ENCODE measurements at places on chromosomes 11 and 22.

DNA sequence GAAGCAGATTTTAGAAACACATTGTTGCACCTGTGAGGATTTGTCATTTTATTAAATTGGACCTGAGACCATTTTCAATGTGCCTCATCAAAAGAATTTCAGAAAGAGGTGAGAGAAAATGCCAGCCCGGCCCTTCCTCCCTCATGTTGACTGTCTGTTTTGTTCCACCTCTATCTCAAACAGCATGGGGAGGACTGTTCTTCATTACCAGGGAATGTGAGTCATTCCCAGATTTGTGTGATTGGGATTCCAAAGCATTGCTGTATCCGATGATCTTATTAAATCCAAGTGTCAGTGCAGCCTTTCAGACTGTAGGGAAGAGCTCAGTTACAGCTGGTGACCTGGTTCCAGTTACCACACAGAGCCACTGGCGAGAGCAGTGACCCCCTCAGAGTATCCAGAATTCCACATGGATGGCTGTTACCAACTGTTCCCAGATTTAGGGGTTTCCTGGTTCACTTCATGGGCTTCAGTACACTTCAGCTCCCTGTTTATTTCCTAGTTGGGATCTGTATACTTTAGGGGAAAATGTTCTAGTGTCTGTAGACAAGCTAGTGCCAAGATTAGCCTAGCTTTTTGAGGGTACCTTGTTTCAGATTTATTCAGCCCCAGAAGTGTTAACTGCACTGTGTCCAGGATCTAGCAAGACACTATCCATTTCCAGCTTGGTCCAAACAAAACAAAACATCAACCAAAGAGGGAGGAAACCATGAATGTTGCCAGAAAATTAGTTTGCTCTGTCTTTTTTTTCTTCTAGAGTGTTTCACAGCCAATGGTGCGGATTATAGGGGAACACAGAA lies 20.9 kb downstream of the KREMEN1 start:
- DNase-seq, result peak; percentile 76

GRCh38 chr11:216081-216974 lies 8.8 kb downstream of the RIC8A start:
- no peak for DNase-seq

DNA sequence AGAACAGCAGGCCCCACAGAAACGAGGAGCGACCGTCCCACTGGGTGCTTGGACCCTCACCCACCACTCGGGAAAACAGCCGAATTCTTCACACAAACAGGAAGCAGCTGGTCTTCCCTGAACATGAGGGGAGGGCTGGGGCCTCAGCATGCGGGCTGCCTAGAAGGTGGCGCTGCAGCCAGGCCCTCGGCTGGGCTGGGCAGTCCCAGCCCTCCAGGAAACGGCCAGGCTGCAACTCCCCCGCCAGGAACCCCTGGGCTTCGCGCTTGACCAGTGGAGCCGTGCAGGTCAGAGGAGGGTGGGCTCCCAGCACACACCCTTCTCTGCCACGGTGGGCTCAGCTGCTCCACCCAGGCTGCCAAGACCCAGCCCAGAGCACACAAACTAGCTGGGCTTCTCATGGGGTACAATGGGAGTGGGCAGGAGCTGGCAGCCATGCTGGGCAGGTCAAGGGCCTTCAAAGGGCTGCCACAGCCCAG lies 29.6 kb downstream of the IGF2 start:
- no peak for DNase-seq

- no peak for DNase-seq
These were observed 55.2 kb downstream of the PDE3B start for GRCh38 chr11:14698771-14699170.

GRCh38 chr11:42390116-42390515 lies 921.7 kb upstream of the API5 start:
- no peak for DNase-seq

GRCh38 chr11:86673055-86673843 lies 833 bp upstream of the ME3 start:
- DNase-seq, result no peak

GRCh38 chr11:20483931-20484330 lies 96.4 kb downstream of the PRMT3 start:
- DNase-seq, result no peak

- DNase-seq, result no peak
These were observed 122.2 kb downstream of the DCDC1 start for GRCh38 chr11:31247321-31247720.

DNA sequence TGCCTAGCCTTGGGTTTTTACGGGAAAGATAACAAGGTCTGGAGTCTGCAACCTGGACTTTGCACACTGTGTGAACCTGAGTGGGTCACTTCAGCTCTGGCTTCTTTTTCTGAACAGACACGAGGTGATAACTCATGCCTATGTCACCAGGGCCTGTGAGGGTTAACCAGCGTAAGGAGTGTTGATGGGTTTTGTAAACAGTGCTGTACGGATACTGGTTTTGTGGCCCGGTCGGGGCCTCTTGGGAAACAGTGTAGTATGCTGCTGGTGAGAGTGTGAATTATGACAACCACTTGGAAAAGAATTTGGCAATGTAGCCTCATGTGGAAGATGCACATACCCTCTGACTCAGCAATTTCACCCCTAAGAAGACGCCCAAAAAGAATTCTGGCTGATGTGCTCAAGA lies 266.8 kb downstream of the MN1 start:
- DNase-seq, result peak; percentile 51

GRCh38 chr11:120268686-120269085 lies 28.7 kb downstream of the POU2F3 start:
- no peak for DNase-seq

DNA sequence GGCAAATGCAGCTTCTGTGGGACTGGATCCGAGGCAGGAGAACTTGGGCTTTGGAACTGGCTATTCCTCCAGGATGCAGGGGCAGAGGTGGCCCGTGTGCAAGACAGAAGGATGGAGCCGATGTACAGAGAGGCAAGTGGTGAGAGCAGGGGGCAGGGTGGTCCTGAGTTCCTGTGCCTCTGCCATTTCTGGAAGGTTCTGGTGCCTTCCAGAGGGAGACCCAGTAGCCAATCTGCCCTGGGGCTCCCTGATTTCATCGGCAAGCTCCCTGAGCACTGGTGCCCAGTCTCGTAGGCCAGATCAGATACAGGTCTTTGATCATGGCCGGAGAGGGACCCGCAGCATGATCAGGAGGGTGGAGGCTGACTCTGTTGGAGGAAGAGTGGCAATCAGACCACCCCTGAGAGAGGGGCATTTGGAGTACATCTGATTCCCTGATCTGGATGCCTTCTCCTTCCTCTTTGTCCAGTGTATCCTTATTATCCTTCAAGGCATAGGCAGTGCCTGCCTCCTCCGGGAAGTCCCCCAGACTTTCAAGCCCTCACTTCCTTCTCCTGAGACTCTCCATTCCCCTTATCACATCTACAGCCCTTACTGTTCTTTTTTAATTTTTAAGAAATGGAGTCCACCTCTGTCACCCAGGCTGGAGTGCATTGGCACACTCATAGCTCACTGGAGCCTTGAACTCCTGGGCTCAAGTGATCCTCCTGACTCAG lies 9.7 kb downstream of the MRGPRD start:
- DNase-seq, result no peak

- DNase-seq, result no peak
These were observed 14.8 kb downstream of the APLNR start for GRCh38 chr11:57222239-57222638.

- peak; percentile 94 for DNase-seq
These were observed 5.8 kb downstream of the UBASH3B start for GRCh38 chr11:122661182-122661945.

GRCh38 chr22:35900483-35901168 lies 128.0 kb downstream of the RBFOX2 start:
- peak; percentile 81 for DNase-seq

DNA sequence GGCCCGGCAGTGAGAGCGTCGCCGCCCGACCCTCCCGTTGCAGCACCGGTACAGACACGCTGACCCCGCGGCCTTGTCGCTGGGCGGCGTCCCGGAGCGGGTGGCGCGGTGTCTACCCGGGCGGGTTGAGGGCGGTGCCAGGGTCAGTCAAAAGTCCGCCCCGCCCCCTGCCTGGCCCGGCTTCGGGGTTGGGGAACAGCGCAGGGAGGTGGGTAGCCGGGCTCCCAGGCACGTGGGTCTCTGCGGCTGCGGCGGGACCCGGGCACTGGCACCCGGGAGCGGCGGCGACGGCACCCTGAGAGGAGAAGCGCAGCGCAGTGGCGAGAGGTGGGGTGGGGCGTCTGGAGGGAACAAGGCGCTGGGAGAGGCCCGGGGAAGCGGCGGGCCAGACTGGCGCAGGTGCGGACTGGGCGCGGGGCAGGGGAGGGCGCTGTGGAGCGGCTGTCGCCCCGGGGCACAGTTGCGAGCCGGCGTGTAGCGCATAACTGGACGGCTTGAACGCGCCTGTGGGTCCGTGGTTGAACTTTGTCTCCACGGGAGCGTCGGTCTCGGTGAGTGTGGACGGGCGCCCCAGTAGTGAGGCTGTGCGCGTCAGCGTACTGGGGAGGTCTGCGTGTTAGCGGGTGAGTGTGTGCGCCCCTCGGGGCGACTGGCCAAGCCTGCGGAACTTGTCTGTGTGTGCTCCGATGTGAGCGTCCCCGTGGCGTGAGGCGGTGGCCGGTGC lies at the start of gene P2RY2:
TSS of gene P2RY2 (plus strand) at position 176 of the 724 bp plus-strand sequence. CDS start 15,879 bp downstream, outside the sequence.
- peak; percentile 55 for DNase-seq

- DNase-seq, result no peak
These were observed 48.2 kb downstream of the DNAJC24 start for GRCh38 chr11:31417816-31418215.

DNA sequence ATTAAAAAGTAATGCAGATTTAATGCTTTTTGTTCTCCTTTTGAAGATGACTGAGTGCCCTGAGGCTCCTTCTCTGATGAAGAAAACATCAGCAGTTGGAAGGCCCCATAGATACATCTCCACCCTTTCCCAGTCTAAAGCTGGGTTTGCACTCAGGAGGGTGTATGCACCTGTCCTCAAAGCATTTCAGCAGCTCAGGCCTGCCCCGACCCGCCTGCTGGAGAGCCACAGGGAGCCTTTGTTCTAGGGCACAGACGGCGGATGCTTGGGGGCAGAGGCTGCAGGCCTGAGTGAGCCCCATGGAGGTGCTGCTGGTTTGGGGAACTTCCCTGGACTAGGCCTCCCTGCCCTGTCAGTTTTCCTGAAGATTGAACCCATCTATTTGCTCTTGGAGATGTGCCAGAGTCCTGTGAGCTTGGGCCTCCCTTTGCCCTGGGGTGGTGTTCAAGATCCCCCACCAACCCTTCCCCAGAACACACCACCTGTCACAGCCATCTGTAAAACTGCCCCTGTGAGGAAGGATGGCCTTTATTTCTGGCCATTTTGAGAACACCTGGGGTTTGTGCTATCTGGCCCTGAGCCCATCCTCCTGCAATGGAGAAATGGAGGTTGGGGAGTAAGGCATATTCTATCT lies 160.0 kb downstream of the NAV2 start:
- no peak for DNase-seq

GRCh38 chr22:24871611-24872205 lies 65.7 kb downstream of the SGSM1 start:
- no peak for DNase-seq

DNA sequence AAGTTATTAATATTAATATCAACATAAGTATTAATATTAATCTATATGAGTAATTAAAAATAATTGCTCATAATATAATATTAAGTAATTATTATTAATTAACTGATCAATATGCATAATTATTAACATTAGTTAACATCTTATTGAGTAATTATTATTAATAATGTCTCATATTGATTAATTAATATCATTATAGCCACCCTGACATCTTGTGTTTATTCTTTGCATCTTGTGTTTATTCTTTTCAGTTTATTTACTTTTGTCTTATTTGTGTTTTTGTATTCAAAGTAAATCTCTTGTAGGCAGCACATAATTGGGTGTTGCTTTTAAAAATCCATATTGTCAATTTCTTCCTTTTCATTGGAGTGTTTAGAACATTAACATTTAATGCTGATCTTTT lies 56.6 kb downstream of the MYEOV start:
- DNase-seq, result no peak

Measured in EL (cell line).